ENCODE measurements at places on chromosomes 13 and 19.

DNA sequence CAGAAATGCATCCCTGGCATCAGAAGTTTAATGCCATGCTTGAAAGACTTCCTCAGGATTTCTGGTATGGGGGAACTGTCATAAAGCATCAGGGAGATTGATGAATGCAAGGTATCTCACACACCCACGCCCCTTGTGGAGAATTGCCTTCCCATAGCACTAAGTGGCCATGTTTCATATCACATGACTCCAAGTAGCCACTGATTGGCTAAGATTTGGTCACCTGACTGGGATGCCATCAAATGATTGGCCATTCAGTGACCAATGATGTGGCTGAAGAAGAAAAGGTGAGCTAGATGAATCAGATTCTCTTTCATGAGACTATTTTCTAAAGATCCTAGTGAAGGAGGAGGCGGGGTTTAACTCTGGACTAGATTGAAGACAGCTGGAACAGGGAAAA is 7.3 kb downstream of the KLK8 start:
- no peak for ATAC-seq

- ATAC-seq = no peak
Measured at GRCh38 chr13:63403733-63404132, 1988.1 kb upstream of the PCDH20 start.

- peak; percentile 77 for ATAC-seq
Measured at GRCh38 chr13:46160471-46161066, 21.4 kb downstream of the LCP1 start.

- no peak for ATAC-seq
Measured at GRCh38 chr19:20513189-20513904, 52.2 kb downstream of the ZNF737 start.

DNA sequence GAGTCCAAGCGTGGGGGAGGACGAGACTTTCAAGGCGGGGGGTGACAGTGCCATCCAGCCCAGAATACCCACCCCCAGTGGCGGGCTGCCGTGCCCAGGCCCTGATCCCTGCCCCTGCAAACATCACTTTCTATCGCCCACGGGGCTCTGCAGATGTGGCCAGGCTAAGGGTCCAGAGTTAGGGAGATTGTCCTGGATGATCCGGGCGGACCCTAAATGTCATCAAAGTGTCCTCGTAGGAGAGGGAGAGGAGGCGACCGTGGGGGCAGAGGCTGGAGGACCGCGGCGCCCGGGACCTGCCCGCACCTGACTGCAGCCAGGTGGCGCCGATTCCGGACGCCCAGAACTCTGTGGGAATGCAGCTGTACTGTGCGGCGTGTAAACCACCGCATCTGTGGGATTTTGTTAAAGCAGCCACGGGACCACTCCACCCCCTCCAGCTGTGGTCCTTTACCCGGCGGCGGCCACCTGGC is 32.4 kb downstream of the GJA3 start:
- ATAC-seq = peak; percentile 40

- peak; percentile 68 for ATAC-seq
Measured at GRCh38 chr19:4555657-4556561, 3.6 kb downstream of the SEMA6B start.

GRCh38 chr13:39765801-39766463 is 110.5 kb downstream of the COG6 start:
- ATAC-seq = peak; percentile 94

DNA sequence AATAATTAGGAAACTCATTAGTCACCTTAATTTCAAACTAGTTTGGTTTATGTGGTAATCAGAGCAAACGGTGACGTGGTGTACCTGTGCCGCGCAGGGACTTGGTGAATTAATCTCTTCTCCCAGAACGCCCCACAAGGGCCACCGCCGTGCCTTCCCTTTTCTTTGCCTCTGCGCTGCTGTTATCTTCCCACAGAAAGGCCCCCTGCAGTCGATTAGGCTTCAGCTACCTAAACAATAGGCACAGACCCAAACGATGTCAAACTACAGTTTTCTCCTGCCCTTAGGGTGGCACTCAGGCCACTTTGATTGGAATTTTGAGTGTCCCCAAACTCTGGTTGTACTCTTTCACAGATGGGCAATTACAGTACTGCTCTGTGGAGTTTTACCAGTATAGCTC is 115.5 kb downstream of the GGACT start:
- ATAC-seq = no peak

DNA sequence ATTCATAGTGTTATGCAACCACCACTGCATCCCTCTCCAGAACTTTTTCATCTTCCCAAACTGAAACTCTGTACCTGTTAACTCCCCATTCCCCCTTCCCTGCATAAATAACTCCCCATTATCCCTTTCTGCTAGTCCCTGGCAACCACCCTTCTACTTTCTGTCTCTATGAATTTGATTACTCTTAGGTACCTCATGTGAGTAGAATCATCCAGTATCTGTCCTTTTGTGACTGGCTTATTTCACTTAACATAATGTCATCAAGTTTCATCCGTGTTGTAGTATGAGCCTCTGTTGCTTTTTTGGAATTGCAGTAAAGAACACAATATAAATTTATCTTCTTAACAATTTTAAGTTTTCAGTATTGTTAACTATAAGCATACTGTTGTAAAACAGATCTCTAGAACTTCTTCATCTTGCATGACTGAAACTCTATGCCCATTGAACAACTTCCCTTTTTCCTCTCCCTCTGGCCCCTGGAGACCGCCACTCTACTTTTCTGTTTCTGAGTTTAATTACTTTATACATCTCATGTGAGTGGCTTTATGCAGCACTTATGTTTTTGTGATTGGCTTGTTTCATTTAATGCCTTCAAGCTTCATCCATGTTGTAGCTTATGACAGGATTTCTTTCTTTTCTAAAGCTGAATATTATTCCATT is 87.3 kb upstream of the ABCC4 start:
- no peak for ATAC-seq

DNA sequence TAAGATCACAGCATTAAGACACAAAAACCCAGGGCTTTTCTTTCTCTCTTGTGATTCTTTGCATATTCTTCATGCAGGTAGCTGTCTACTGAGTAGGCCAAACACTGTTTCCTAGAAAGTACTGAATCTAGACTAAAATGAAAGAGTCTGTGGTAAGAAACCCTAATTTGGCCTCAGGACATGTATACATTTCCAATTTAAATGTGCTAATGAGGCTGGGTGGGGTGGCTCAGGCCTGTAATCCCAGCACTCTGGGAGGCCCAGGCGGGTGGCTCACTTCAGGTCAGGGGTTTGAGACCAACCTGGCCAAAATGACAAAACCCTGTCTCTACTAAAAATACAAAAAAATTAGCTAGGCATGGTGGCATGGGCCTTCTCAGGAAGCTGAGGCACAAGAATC is 57.8 kb downstream of the MYCBP2 start:
- no peak for ATAC-seq

- ATAC-seq = no peak
Measured at GRCh38 chr19:33456076-33456844, 65.3 kb downstream of the PEPD start.

DNA sequence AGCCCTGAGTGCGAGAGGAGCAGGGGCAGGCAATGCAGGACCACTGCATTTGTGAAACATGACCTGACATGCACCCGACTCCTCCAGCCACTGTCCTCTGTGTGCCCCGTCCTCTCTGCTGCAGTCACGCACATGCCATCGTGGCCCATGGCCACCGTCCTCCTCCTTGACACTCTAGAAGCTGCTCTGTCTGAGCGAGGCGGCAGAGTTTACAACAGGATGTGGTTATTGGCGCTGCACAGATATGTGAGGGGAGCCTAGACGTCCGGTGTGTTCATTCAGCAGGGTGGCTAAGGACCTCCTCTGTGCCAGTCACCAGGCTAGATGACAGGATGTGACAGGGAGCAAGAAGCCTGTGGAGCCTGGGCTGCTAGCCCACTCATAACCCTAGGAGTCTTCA is 277.8 kb downstream of the FOXO1 start:
- no peak for ATAC-seq

GRCh38 chr13:28047757-28048388 is 52.5 kb downstream of the FLT3 start:
- no peak for ATAC-seq

DNA sequence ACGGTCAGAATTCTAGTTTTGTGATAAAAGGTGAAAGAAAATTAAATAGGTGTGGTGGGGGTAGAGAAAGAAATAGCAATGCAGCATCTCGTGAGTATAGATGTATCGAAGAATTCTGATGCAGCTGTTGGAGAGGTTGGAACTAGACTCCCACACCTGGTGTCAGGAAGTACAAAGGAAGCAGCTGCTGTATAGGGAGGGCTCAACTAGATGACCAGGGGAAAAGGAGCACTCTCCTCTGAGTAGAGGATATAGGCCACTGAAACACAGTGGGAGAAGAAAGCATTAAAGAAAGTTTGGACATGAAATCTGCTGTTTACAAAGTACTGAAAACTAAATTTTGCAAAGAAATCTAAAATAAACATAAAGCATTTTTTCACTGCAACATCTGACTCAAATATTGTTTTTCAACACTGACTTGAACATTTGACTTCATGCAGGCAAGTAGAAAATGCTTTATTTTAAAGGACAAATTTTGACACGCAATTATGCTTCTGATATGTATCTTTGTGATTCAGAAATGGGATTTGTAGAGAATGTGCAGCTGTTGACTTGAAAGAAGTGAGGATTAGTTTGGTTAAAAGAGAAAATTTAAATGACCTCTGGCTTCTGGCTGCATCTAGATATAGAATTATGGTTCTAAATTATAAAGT is 82.2 kb downstream of the MIPEP start:
- no peak for ATAC-seq

- ATAC-seq = no peak
Measured at GRCh38 chr19:4570916-4571304, 11.4 kb upstream of the SEMA6B start.

- no peak for ATAC-seq
Measured at GRCh38 chr13:114024603-114025404, 50.9 kb upstream of the C13orf46 start.

GRCh38 chr13:112510002-112510780 is 77.8 kb downstream of the TUBGCP3 start:
- ATAC-seq = peak; percentile 97

- ATAC-seq = no peak
Measured at GRCh38 chr13:35649162-35649561, 172.7 kb upstream of the MAB21L1 start.

DNA sequence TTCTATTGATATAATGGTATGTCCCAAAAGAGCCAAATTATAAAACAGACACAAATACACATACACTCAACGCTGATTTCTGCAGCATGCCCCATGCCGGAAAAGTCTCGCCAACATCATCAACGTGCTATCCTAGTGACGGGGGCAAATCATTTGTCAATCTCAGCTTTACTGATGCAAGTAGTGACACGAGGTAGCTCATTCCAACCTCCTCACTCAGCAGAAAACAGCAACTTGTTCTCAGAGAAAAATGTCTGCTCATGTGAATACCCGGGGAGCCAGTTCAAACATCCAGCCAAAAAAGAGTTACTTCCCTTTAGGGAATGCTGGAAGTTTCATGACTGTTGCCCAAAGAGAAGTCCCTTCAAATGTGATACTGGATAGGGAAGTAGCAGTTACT is 46.3 kb downstream of the SOX21 start:
- no peak for ATAC-seq

DNA sequence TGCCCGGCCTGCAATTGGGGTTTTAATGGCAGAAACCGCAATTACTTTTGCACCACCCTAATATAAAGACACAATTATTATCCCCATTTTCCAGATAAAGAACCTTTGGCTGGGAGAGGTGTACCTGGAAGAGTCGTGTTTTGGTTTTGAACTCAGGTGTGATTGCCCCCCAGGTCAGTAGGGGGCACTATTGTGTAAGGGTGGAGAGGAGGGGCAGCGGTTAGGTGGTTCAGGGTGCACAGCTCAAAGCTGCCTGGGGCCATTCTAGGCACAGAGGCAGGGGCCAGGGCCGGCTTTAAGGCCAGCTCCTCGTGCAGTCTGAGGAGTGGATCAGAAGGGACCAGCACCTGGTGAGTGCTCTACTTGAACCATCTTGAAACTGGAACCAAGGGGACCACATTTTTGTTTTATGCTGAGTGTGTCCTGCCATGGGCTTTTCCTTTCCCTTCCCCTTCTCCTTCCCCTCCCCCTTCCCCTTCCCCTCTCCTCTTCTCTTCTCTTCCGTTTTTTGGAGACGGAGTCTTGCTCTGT is 5.8 kb upstream of the FCGRT start:
- ATAC-seq = peak; percentile 53

GRCh38 chr13:42807241-42807640 is 25.9 kb downstream of the FAM216B start:
- peak; percentile 12 for ATAC-seq

GRCh38 chr19:49287141-49287770 is 37.7 kb downstream of the SLC6A16 start:
- no peak for ATAC-seq

DNA sequence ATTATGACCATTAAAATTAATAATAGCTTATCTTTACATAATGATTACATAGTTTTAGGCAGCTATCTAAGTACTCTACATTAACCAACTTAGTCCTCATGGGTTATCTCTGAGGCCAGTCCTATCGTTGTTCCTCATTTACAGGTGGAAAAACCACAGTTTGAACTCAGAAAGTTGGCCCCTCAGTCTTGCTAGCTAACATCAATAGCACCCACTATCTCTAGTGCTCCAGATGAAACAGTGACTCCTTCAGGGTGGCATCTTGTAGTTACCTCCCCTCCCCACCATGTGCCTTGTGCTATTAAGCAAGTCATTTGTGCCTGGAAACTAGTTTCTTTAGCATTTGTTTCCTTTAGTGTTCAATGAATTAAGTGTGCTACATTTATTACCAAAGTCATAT is 1086.7 kb downstream of the EFNB2 start:
- no peak for ATAC-seq

GRCh38 chr13:96963786-96964475 is 30.3 kb downstream of the OXGR1 start:
- no peak for ATAC-seq

DNA sequence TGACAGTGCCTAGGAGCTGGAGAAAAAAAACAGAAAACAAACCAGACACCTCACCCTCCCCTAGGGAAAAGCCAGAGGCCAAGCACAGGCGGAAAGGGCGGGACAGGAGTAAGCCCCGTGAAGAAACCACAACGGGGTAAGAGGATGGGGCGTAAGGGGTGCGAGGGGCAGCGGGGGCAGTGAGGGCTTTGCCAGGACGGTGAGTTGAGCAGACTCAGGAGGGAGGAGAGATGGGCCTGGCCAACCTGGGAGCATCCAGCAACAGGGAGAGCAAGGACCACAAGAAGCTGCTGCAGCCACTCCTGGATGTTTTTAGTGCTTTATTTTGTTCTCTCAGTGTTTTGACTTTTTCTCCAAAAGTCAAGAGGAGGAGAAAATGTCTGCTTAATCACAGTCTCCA is 114.1 kb upstream of the SOX1 start:
- ATAC-seq = no peak

GRCh38 chr19:56864443-56865125 is 24.1 kb upstream of the PEG3 start:
- no peak for ATAC-seq

- no peak for ATAC-seq
Measured at GRCh38 chr19:2524361-2524839, 48.5 kb downstream of the GADD45B start.

GRCh38 chr13:49307365-49307764 is 59.6 kb downstream of the CDADC1 start:
- ATAC-seq = no peak

Measured in SK-N-SH treated with all-trans-retinoic acid at 6 μM for 48 hours (cell line).